ENCODE measurements at places on chromosomes 1 and 21. TPM values are rescaled to one million over a fixed set of nuclear protein-coding genes. Genes with fewer than 3 reads are reported as not detected.

SUSD4 gene
- total RNA-seq: 1.00 TPM

TTC24 gene
- not detected for total RNA-seq

OR14K1 gene
- not detected for total RNA-seq

C2CD4D gene
- not detected for total RNA-seq

SLC6A17 gene
- 1.8 TPM for total RNA-seq

HFM1 gene
- total RNA-seq: 2.1 TPM

NUP210L gene
- total RNA-seq: 0.05 TPM

CFH gene
- total RNA-seq: 350 TPM

PRAMEF9 gene
- not detected for total RNA-seq

OVAAL gene
- not detected for total RNA-seq

KIF17 gene
- 2.9 TPM for total RNA-seq

OR2T35 gene
- total RNA-seq: not detected

LAX1 gene
- total RNA-seq: 0.81 TPM

FCGR3B gene
- 4.5 TPM for total RNA-seq

MYBPH gene
- not detected for total RNA-seq

SNAPIN gene
- 31.2 TPM for total RNA-seq

KRTAP7-1 gene
- not detected for total RNA-seq

TFF2 gene
- not detected for total RNA-seq

KHDC4 gene
- total RNA-seq: 28.8 TPM

CYP4Z1 gene
- 1.5 TPM for total RNA-seq

IGSF3 gene
- total RNA-seq: 3.0 TPM

POLR3GL gene
- total RNA-seq: 23.8 TPM

RGS8 gene
- not detected for total RNA-seq

ATP6V1G3 gene
- total RNA-seq: not detected

WNT4 gene
- 0.32 TPM for total RNA-seq

SPRR1A gene
- not detected for total RNA-seq

LRRC71 gene
- total RNA-seq: not detected

CCDC17 gene
- 1.5 TPM for total RNA-seq

Measured in posterior vena cava (tissue), 2 donors.